Uterus (tissue), 4 donors: ENCODE measurements at places on chromosomes 6 and 20. TPM values are rescaled to one million over a fixed set of nuclear protein-coding genes. Genes with fewer than 3 reads are reported as not detected.
A peak's percentile ranks its signal among the peaks of the same experiment; 100 is the strongest.

DNA sequence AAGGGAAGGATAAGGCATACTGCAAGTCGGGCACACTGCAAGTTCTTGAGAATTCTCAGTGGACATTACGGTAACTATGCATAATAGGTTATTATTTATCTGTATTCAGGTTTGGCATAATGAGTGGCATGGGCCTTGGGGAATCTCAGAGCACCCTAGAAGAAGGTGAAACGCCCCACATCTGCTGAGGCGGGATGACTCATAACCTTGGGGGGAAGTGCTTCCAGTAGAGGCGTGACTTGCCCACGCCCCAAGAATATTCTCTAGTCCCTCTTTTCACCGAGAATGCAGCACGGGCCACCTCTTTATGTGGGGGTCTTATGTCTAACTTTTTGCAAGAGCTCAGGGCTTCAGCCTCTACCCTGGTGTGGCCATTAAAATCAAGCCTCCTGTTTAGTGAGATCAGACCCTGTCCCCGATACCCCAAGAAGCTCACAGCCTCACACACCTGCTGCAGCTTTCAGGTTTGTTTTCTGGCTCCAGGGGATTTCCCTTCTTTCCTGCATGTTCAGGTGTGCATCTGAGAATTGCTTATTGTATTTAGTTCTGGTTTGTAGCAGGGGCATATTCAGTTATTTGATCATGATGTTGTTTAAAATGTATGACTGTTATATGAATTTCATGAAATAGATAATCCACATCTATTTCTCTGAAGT, 19.1 kb downstream of the ZFP64 start:
- DNase-seq: no peak

- no peak for DNase-seq
Observed at GRCh38 chr6:160365117-160365516, 16.9 kb downstream of the SLC22A3 start.

DNA sequence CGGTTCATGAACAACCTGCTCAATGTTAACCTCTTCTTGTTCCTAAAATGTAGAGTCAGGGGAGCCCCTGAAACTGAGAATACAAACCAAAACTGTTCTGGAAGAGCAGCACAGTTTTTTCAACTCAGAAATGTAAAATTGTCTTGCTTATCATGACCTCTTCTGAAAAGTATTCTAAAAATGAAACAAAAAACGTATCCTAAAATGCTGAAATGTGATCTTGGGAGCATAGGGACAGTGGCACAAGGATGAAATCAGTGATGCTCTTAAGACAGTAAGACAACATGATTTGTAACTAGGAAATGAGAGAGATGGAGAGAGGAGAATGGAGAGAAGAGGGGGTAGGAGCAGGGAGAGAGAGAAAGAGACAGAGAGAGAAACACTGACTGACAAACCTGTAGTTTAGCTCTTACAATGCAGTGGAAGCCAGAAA, 27.5 kb downstream of the NCOA7 start:
- DNase-seq: no peak

DNA sequence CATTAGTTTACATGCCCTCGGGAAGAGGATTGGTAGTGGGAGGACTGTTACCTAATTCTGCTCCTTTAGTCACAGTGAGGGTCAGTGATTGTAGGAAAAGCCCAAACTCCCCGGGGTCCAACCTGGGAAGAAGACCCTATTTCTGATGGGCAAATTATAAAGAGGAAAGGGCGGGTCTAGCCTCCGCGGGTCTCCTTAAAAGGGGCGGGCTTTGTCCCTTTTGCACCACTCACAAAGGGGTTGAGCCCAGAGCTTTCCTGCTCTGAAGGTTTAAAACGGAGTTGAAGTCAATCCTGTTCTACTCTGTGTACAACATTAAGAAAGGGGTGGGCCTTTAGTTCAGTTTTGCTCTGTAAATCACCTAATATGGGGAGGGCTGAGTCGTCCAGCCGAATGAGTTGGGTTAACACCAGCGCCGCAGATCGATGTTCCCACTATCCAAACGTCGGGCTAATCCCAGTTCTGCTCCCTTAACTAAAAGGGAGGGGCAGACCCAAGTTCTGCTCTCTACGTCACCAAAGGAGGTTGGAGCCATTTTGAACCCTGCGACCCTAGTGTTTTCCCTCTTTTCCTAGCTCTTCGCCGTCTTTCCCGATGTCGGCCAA, 920 bp upstream of the RNF5 start:
- DNase-seq: peak; percentile 56

- DNase-seq: no peak
Observed at GRCh38 chr20:35305682-35306556, 13.7 kb upstream of the FAM83C start.

DNA sequence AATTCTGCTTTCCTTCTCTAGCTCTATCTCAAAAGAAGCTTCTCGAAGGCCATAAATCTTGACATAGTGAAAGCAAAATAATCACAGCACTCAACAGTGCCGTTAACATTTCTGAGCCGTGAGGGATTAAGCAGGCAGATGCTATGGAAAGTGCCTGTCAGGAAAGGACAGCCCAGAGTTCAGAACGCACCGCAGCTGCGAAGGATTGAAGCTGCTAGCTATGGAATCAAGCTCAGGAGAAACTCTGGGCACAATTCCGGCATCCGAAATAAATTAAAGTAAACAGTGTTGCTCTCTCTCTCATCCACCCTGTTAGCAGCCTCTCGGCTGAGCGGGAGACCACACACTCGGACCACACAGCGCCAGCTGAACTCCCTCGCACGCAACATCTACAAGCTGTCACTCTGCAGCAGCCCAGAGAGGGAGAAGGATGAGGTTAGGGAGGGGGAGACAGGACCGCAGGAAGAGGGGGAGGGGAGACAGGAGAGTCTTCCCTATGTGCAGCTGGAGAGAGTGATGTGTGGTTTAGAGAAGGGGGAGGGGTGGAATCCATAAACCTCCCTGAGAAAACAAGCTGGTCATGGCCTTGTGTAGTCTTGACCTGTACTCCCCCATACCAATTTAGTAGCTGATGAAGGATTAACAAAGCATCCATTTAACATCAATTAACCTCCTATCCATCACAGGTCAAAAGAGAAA, 9.0 kb downstream of the EXOC2 start:
- no peak for DNase-seq

GRCh38 chr6:155004576-155005372, 9.7 kb downstream of the TIAM2 start:
- DNase-seq: no peak

DNA sequence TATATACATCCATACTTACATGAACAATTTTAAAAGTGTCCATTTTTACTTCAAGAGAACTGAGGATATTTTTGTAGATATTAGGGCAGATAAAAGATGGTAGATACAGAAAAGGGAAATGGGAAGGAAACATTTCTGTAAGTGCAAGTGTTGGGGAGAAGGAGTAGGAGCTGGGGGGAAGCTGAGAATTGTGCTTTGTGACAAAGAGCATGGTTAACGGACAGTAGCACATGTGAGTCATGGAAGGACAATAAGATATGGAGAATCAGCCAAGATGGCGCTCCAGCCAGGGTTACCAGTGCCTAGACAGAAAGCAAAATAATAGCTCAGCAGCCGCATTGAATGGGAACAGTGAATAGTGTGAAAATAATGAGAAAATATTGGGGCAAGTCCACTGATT, 12.7 kb upstream of the HLA-DRB1 start:
- no peak for DNase-seq

DNA sequence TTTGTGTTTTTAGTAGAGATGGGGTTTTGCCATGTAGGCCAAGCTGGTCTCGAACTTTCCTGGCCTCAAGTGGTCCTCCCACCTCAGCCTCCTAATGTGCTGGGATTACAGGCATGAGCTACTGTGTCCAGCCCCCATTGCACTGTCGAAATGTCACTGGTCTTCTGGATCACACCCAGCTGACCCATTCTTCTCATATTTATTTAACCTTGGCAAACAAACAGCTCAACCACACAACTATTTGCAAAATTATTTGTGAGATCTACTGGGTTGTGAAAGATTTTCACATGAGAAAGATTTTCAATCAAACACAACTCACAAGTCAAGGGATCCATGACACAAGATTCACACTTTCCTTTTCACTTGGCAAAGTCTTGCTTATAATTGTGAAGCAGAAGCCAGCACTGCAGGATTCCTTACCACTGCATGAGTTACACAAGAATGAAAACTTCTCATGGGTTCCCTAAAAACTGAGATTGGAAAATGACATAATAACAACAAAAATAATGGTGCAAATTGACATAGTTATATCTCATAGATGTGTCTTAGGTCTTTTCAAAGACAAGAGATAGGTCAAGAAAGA, 2.0 kb upstream of the CST9L start:
- DNase-seq: no peak

- peak; percentile 68 for DNase-seq
Observed at GRCh38 chr6:56374841-56375369, 127.5 kb upstream of the COL21A1 start.

GRCh38 chr20:32188376-32189122, 19.0 kb downstream of the PLAGL2 start:
- DNase-seq: no peak

GRCh38 chr6:111850295-111850937, 22.8 kb downstream of the FYN start:
- DNase-seq: no peak

- no peak for DNase-seq
Observed at GRCh38 chr6:30829639-30830255, 54.6 kb upstream of the DDR1 start.

DNA sequence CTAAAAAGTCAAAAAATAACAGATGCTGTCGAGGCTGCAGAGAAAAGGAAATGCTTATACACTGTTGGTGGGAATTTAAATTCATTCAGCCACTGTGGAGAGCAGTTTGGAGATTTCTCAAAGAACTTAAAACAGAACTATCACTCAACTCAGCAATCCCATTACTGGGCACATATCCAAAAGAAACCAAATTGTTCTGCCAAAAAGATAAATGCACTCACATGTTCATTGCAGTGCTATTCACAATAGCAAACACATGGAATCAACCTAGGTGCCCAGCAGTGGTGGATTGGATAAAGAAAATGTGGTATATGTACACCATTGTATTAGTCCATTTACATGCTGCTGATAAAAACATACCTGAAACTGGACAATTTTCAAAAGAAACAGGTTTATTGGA, 116.0 kb upstream of the VGLL2 start:
- DNase-seq: no peak

- no peak for DNase-seq
Observed at GRCh38 chr6:170094686-170095272, 196.1 kb downstream of the DLL1 start.

DNA sequence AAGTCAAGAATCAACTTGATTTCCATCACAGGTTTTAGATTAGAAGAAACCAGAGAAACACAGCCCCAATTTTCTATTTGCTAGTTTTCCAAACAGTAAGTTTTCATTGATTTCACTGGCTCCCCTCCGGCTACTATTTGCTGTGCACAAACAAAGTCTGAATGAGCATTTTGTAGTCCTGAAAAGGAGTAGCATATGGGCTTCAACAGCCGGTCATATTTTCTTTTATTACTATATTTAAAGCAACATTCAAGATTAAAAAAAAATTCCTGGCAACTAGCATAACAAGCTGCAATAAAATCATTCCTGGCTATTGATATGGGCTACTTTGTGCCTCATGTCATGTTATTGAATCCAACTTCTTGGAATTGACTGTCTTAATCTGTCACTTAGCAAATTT, 48.3 kb downstream of the CARMIL1 start:
- no peak for DNase-seq

GRCh38 chr20:1266167-1266973, at the start of gene SNPH:
Gene SNPH (plus strand): TSS chr20:1266294. CDS start chr20:1296240, 29,946 bp downstream.
- DNase-seq: peak; percentile 74

DNA sequence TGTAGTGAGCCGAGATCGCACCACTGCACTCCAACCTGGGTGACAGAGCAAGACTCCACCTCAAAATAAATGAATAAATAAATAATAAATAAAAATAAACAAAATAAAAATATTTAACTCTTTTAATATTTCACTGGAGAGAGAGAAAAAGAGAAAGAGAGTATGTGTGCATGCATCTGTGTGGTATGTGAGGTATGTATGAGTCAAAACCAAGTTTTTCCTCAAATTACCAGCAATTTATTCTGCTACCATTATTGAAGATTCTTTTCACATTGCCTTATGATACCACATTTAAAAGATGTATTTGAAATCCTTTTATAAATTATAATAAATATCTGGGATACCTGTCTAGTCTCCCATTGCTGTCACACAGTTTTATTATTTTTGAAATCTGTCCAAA, 122.1 kb downstream of the CD164 start:
- no peak for DNase-seq

DNA sequence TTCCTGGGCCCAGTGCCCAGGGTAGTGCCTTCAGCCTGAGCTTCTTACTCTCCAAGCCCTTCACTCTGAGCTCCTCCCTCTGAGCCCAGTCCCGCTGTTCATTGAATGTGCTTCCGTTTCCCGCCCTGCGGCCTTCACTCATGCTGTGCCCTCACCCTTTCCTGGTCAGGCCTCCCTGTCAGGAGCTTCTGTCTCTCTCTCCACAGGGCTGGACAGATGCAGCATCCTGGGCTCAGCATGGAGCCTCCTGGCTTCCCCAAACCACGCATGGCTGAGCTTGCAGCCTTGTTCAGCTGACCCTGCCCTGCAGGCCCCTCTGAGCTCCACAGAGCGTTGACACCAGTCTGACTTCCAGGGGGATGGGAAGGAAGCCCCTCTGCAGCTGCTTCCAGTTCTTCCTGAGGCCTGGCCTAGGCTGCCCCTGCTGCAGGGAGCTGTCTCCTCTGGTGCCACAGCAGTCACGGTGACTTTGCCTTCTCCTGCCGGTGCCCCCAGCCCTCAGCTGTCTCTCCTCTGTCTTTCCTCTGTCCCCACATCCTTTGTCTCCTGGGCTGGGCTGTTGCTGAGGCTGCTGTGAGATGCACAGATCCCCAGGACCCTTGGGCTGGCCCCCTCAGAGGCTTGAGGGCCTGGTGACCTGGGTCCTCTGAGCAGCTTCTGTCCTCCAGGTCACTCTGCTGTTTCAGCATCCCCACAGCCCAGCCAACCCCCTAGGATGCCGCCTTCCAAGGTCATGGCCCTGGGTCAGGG, 7.9 kb upstream of the MYT1 start:
- DNase-seq: no peak

GRCh38 chr6:6856538-6857523, 250.9 kb upstream of the RREB1 start:
- DNase-seq: no peak

- DNase-seq: no peak
Observed at GRCh38 chr6:152309648-152310047, 327.5 kb downstream of the SYNE1 start.

GRCh38 chr6:117270055-117270842, 4.9 kb downstream of the VGLL2 start:
- no peak for DNase-seq

DNA sequence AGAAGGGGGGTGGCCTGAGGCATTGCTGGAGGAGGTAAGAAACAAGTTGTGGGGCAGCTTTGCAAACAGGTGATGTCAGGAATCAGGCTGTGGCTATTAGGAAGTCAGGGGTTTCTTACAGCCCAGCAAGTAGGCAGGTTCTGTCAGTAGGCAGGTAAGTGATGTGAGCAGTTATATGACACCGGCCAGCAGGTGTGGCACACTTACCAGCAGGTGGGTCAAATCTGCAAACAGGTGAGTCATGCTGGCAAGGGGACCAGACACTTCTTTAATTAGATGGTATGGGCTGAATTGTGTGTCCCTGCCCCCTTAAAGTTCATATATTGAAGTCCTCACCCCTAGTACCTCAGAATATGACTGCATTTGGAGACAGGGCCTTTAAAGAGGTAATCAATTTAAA, 16.4 kb upstream of the ENPP4 start:
- DNase-seq: no peak

The HRH3 gene
- total RNA-seq: not detected

The EXOC2 gene
- 22.5 TPM for total RNA-seq

The UBD gene
- not detected for total RNA-seq

The FAM162B gene
- 21.3 TPM for total RNA-seq

The TRIM40 gene
- total RNA-seq: not detected

The IL22RA2 gene
- total RNA-seq: not detected

The PROKR2 gene
- not detected for total RNA-seq

The CDC5L gene
- total RNA-seq: 17.6 TPM

The LAMA2 gene
- 111 TPM for total RNA-seq
